ENCODE measurements at places on chromosomes 5 and 9.
A peak's percentile ranks its signal among the peaks of the same experiment; 100 is the strongest.

DNA sequence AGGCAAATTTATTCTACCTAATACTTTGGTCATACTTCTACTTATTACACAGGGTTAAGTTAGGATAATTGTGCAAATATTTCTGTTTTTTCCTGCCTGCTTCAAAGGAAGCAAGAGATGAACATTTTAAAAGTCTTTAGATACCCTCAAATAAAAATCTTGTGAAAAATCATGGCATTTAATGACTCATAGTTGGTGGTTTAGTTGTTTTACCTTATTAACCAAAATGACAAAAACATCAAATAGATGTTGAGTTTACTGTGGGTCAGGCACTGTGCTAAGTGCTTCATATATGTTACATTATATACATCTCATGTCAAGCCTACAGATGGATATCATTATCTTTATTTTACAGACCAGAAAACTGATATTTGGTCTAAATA lies 54.4 kb downstream of the ZNF474 start:
- DNase-seq = no peak

GRCh38 chr9:128192601-128193371 lies 1.4 kb upstream of the CIZ1 start:
- DNase-seq = peak; percentile 95

DNA sequence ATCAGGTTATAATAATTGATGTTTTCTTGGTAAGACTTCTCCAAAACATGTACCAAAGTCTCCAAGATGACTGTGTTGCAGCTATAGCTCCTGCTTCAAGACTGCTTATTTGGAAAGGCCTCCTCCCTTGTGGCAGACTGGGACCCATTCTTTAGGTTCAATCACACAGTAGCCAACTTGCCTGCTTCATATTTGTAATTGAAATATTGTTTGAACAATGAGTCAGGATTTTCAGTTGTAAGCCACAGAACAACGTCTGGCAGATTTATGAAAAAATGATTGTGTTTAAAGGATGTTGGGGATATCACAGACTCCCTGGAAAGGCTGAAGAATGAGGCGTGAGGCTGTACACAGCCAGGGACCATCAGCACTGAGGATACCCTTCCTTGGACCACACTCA lies 458.9 kb downstream of the MED10 start:
- DNase-seq = no peak

DNA sequence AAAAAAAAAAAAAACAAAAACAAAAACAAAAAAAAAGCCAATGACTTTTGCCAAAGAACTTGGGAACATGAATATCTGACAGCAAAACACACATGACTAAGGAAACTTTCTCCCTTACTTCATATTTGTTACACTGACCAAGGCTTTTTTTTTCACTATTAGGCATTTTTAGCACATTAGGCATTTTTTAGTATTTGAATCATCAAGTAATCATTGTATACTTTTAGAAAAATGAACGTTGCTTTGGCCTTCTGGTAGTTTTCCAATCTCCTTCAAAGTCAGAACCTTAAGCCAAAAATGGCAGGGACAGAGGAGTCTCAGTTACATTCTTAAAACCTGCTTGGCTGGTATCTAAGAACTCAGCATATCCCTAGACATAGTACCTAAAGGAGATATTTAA lies 19.3 kb downstream of the NREP start:
- no peak for DNase-seq

GRCh38 chr5:17186256-17186655 lies 31.2 kb upstream of the BASP1 start:
- no peak for DNase-seq

GRCh38 chr9:109092051-109092580 lies 27.6 kb downstream of the TMEM245 start:
- no peak for DNase-seq

DNA sequence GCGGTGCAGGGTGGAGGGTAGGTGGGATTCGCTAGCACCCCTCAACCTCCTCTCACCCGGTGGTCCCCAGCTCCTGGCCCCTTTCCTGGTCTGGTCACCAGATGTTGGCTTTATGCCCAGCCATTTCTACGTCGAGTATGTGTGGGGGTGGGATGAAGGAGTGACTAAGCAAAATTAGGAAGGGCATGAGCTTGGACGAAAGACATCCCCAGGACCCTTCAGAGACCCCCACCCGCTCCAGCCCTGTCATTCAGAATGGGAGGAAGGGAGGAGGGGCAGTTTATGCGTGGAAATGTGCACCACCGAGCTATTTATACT lies 742 bp downstream of the BHMT2 start:
- no peak for DNase-seq

- no peak for DNase-seq
Observed at GRCh38 chr9:36030871-36031270, 5.8 kb upstream of the RECK start.

DNA sequence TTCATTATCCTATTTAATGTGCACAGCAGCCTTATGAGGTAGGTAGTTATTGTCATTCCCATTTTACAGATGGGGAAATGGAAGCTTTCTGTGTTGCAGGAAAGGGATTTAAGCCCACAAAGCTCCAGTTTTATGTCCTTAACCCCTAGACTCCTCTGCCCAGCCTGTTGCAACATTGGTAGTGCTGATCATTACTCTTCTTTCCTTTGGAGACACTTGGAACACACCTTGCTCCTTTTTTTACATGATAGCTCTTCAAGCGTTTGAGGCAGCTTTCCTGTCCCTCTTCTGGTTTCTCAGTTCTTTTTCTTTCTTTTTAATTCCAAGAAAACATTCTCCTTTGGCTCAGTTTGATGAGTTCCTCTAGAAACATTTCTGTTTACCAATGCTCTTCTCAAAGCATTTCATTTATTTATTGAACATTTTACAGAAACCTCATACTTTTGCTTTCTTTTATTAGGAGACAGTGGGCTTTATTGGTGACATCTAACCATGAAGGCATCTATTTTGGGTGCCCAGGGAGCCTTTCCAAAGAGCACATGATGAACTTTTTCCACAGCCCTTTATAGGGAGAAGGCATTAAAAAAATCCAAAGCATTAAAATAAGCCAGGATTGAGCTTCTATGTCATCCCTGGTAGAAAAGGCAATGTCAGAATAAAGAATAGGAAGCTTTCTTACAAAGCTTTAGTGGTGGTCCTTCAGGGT lies 218.0 kb downstream of the TMEM38B start:
- peak; percentile 26 for DNase-seq

- no peak for DNase-seq
Observed at GRCh38 chr5:171872666-171873065, 87.0 kb downstream of the SMIM23 start.

DNA sequence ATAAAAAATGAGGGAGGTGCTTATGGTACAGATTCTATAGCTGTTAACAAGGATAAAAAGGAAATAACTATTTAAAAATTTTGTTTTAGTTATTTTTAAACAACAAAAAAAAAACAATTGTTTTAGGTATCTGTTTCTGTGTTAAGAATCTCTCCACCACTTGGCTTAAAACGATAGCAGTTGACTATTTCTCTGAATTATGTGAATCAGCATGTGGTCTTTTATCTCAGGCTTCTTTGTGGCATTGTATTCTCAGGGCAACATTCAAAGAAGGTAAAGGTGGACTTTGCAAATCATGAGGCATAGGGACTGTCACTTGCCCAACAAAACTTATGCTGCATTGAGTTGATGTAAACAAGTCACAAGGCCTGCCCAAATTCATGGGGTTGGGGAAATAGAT lies 55.2 kb downstream of the ERBIN start:
- DNase-seq = no peak

- no peak for DNase-seq
Observed at GRCh38 chr9:126411225-126411947, 84.8 kb downstream of the MVB12B start.

- DNase-seq = no peak
Observed at GRCh38 chr5:31107091-31107518, 86.4 kb upstream of the CDH6 start.

DNA sequence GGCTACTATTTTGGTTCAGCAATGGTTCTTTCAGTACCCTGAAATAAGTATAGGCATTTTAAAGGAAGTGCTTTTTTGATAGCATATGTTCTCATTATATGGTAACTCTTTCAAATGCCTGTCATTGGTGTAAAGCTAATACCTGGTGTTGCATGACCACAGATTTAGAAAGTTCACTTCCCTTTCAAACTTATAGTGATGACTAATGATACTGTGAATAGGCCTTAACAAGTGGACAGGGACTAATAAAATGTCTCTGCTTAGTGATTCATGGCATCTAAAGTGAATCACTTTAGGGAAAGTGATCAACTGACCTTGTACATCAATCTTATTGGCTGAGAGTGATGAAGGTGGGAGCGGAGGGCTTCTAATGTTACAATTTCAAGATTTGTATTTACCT lies 21.6 kb downstream of the MRPL22 start:
- DNase-seq = no peak

GRCh38 chr5:135555530-135555929 lies 19.8 kb upstream of the NEUROG1 start:
- no peak for DNase-seq

DNA sequence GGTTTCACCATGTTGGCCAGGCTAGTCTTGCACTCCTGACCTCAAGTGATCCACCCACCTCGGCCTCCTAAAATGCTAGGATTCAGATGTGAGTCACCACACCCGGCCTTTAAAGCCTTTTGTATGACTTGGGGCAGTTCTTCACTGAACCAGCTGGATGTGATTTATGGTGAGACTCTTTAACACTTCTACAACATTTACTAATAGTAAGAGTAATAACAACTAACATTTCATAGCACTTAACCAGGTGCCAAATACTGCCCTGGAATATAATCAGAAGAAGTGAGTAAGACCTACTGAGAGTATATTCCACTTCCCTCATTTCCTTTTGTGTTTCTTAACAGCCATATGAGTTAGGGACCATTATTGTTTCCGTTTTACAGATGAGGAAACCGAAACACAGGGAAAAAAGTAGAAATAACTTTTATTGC lies 10.0 kb downstream of the ZSWIM6 start:
- no peak for DNase-seq

- no peak for DNase-seq
Observed at GRCh38 chr9:128321879-128322403, 306 bp downstream of the TRUB2 start.

- no peak for DNase-seq
Observed at GRCh38 chr5:138936968-138937345, 61.8 kb upstream of the LRRTM2 start.

Data from esophagus muscularis mucosa (tissue), 4 donors.